ENCODE measurements at places on chromosomes 3 and 15.
A peak's percentile ranks its signal among the peaks of the same experiment; 100 is the strongest.

- no peak for DNase-seq
These were observed 81.3 kb upstream of the NEDD4 start for GRCh38 chr15:56074481-56075265.

GRCh38 chr15:70892002-70892911, at the start of the genes LRRC49 and THAP10:
Gene LRRC49, plus strand, starts transcription at chr15:70892826. Its CDS starts 69 bp downstream, at chr15:70892895.
Gene THAP10, minus strand, starts transcription at chr15:70892433. Its CDS starts 161 bp downstream, at chr15:70892272.
- peak; percentile 86 for DNase-seq

DNA sequence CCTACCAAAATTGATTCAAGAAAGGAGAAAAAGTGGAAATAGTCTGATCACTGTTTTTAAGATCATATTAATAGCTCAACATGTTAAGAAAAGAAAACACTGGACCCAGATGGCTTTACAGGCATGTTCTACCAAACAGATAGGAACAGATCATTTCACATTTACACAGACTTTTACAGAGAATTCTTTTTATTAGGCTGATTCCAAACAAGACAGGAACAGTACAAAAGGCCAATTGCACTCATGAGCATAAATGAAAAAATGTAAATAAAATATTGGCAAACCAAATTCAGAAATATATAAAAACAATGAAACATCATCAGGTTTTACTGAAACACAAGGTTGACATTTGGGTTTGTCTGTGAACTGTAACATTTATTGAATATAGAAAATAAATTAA, 106.5 kb downstream of the WNT5A start:
- no peak for DNase-seq

DNA sequence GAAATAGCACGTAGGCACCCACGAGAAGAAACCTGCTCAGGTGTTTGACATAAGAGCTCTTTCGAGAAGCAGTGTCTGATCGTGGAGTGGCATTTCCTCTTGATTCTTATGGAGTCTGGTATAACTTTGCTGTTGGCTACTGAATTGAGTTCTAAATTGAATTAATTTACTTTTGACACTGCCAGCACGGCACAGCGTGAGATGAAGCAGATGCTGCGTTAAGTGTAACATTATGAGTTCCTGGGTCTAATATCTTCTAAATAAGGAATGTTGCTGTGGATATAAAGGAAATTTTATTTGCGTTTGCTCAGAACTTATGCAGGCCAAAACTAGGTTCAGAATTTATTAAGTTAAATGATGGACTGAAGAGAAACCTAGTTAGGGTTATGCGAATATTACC, 919.9 kb downstream of the TUSC7 start:
- DNase-seq: no peak

- no peak for DNase-seq
These were observed 65.7 kb downstream of the TMCC1 start for GRCh38 chr3:129827765-129828164.

GRCh38 chr3:131421301-131421700, 39.7 kb downstream of the NUDT16 start:
- no peak for DNase-seq

DNA sequence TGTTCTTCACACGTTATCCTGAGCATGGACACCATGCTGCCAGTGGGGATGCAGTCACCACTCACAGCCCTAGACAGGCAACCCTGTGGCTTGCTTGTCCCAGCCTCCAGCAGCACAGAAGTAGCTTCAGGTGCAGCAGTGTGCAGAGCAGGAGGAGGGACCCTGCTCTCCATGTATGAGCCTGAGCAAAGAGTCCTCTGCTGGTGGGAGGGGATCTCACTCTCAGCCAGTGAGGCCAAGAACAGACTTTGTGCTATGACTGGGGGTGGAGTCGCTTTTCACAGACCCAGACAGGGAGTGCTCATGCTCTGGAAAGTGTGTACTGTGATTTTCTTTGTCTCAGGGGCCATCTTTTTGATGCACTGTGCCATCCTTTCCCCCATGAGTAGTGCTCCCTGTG, 66.1 kb upstream of the NDN start:
- DNase-seq: no peak

DNA sequence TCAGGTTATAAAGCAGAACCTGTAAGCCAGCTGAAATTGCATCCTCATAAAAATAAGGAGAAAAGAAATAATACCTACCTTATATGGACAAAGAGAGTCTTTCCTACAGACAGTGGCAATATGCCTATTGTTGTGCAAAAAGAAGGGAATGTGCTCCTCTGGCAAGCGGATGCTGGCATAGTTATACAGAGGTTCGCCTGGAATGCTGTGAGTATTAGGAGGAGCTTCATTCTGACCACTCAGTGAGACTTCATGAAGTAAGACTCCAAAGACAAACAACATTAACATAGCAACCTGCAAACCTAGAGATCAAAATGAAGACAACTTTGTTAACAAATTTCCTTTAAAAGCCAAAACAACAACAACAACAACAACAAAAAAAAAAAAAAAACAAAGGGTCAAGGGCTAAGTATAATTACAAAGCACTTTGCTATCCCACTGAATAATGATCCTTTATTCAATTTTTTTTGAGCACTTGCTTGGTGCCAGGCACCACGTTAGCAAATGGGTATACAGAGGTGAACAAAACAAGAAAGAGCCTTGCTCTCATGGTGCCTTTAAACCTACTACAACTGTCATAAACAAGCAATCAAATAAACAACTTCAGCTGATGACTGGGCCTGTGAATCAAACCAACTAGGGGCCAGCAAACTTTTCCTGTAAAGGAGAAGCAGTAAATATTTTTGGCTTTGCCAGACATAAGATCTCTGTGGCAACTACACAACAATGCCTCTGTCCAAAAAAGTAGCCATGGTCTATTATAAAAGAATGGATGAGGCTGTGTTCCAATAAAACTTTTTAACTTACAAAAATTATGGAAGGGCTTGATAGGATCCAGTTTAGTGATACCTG, 3.7 kb downstream of the EOGT start:
- peak; percentile 91 for DNase-seq

GRCh38 chr15:62103431-62103830, 36.7 kb downstream of the C2CD4A start:
- DNase-seq: no peak

DNA sequence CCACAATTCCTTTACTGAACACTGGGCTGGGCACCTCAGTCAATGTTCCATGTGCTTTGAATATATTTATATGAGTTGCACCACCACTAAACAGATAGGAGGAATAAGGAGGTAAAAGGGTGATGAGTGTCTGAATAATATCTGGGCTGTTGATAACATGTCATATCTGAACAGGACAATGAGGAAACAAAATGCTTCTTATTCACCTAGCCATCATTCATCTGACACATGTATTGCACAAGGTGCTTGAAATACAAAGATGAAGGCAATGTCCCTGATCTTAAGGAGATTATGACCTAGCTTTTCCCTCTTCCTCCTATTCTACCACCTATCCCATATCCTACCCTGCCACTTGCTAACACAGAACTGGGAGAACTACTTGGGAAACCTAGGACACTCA, 8.0 kb upstream of the CERS3 start:
- no peak for DNase-seq

DNA sequence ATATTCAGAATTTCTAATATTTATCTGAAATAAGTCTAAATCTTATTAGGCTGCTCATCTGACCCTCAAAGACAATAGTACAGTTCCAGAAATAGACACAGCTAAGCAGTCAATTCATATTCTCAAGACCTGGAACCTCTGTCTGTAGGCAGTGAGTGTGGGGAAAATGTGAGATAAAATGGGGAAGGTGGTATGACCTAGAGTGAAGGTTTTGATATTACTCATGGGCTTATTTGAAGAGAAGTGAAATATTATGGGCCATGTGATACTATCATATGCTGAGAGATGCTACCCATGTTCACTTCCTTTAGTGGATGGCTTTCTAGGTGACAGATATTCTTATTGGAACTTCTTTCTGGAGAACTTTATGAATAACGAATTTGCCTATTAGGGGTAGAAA, 33.5 kb downstream of the TGFBR2 start:
- DNase-seq: no peak

GRCh38 chr3:36786921-36787890, 22.9 kb upstream of the DCLK3 start:
- no peak for DNase-seq

- DNase-seq: no peak
These were observed 8.5 kb upstream of the LSAMP start for GRCh38 chr3:116453666-116454346.

DNA sequence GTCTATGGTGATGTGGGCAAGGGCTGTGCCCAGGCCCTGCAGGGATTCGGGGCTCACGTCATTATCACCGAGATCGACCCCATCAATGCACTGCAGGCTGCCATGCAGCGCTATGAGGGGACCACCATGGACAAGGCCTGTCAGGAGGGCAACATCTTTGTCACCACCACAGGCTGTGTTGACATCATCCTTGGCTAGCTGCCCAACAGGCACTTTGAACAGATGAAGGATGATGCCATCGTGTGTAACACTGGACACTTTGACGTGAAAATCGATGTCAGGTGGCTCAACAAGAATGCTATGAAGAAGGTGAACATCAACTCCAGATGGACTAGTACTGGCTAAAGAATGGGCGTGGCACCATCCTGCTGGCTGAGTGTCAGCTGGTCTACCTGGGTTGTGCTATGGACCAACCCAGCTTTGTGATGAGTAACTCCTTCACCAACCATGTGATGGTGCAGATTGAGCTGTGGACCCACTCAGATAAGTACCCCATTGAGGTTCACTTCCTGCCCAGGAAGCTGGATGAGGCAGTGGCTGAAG, 6.1 kb upstream of the USP8 start:
- DNase-seq: no peak

GRCh38 chr3:112740835-112741234, 99.9 kb upstream of the CCDC80 start:
- no peak for DNase-seq

DNA sequence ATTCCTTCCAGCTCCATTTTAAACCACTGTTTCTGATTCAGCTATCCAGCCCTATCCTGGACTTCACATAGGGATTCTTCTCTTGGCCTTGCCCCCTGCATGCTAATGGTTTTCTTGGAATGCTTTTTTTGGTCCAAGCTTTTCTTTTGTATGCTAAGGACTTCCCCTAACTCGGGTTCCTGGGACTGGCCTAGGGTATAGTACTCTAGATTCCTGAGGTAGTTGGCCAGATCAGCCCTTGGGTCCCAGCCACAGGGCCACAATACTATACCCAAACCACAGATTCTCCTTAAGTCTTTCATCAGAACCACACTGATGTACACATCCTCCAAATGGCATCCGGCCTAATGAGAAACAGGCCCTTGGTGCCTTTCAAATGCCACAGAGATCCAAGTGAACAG, 2.8 kb downstream of the FYCO1 start:
- DNase-seq: peak; percentile 96

- DNase-seq: no peak
These were observed 19.6 kb downstream of the NR1D2 start for GRCh38 chr3:23964537-23965235.

DNA sequence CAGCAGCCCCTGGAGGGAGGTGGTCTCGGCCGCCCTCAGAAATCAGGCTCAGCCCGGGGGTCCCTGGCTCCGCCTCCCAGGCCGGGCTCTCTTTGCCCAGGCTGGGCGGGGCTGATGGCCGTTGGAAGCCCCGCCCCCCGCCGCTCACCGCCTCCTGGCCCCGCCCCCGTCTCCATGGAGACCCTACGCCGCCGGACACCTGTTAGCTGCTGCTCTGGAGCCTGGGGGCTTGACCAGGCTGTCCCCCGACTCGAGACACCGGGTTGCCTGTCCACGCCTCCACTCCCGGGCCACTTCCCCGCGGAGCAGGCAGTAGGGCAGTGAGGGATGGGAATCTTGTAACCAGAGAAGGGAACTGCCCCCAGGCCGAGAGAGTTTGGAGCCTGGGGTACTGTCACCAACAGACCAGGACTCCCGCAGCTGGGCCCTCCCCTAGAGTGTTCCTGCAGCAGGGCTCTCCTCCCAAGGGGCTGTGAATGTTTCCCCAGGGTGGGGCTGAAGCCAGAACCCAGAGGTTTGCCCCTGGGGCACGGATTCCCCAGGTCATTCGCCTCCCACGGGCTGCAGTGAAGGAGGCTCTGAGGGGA, 27.8 kb upstream of the RPL32 start:
- no peak for DNase-seq

DNA sequence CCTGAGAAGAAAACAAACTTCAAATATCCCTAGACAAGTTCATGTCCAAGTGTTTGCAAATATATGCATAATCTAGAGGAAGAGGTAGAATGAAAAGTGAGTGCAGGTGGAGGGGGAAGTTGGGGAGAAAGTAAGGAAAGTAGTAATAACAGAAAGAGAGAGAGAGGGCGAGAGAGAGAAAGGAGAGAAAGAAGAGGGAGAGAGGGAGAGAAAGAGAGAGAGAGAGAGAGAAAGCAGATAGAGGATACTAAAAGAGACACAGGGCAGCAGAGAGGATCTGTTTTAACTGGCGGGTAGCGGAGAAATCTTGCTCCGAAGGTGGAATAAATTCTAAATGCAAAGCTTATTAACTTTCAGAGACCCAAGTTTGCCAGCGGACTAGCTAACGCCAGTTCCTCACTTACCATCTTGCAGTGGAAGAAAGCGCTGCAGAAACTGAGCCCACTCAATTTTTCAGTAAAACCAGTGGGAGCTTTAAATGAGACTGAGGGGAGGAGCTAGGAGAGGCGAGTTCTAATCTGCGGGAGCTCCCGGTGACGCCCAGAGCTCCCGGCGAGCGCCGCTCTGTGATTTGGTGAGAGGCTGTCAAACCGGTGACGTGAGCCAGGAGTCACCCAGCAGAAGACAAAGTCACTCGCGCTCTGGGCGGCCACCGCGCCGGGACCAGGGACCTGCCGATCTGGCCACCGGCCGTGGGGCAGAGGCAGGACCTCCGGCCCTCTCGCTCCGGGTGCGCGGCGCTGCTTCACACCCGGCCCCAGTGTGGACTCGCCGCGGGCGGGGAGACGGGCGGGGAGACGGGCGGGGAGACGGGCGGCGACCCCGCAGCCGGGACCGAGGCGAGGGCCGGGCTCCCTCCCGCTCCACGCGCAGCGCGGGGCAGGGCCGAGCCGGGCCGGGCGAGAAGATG, at the start of gene GMNC:
Gene GMNC (minus strand): TSS at position 486 of the 910 bp plus-strand sequence. CDS start 79 bp downstream, at position 407.
- DNase-seq: no peak

- DNase-seq: peak; percentile 12
These were observed 43.7 kb upstream of the ATP2C1 start for GRCh38 chr3:130850044-130850797.

- no peak for DNase-seq
These were observed 120.5 kb downstream of the BBX start for GRCh38 chr3:107643038-107643883.

DNA sequence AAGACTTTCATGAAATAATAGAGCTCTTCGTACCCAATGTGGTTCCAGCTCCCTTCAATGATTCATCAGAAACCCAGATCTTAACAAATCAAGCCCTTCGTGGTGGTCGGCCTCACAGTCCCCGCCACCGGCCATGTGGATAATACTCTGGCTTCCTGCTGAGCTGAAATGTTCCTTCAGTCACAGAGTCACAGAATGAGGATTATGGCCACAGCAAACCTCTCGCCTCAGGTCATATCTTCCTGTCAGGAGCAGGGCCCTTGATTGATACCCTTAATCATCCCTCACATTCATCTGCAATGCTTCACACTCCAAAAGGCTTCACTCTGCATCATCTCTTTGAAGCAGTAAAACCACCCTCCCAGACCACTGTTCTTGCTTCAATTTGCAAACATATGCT, 452.6 kb downstream of the OCA2 start:
- DNase-seq: no peak

All from AG09319 (cell line).